ENCODE measurements at places on chromosomes 3 and 15.

GRCh38 chr3:70120357-70120966, 120.9 kb downstream of the SAMMSON start:
- peak; percentile 1 for DNase-seq

- no peak for DNase-seq
These were observed 57.1 kb downstream of the ERC2 start for GRCh38 chr3:56411166-56411565.

DNA sequence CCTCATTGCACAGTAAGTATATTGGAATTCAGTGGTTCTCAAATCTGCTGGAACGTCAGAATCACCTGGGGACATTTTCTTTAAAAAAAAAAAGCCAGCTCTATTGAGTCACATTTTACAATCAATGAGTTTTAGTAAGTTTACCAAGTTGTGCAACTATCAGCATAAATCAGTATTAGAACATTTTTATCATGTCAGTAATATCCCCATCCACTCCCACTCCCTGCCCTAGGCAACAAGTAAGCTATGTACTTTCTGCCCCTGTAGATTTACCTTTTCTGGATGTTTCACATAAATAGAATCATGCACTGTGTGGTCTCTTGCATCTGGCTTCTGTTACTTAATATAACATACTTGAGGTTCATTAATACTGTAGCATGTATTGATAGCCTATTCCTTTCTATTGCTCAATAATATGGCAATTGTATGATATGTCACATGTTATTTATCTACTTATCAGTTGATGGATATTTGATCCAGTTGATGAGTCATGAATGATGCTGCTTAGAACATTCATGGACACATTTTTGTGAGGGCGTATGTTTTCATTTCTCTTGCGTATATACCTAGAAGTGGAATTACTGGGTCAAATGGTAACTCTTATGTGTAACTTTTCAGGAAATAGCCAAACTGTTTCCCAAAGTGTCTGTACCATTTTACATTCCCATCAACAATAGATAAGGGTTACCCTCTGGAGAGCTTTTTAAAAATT, 180.5 kb downstream of the THSD4 start:
- DNase-seq: peak; percentile 66

GRCh38 chr15:101483462-101483861, 6.0 kb downstream of the PCSK6 start:
- no peak for DNase-seq

- DNase-seq: no peak
These were observed 217.4 kb upstream of the CD96 start for GRCh38 chr3:111324645-111325044.

GRCh38 chr15:84594617-84595290, 6.1 kb upstream of the ZSCAN2 start:
- no peak for DNase-seq

- no peak for DNase-seq
These were observed 14.8 kb downstream of the KLHL6 start for GRCh38 chr3:183540501-183541234.

DNA sequence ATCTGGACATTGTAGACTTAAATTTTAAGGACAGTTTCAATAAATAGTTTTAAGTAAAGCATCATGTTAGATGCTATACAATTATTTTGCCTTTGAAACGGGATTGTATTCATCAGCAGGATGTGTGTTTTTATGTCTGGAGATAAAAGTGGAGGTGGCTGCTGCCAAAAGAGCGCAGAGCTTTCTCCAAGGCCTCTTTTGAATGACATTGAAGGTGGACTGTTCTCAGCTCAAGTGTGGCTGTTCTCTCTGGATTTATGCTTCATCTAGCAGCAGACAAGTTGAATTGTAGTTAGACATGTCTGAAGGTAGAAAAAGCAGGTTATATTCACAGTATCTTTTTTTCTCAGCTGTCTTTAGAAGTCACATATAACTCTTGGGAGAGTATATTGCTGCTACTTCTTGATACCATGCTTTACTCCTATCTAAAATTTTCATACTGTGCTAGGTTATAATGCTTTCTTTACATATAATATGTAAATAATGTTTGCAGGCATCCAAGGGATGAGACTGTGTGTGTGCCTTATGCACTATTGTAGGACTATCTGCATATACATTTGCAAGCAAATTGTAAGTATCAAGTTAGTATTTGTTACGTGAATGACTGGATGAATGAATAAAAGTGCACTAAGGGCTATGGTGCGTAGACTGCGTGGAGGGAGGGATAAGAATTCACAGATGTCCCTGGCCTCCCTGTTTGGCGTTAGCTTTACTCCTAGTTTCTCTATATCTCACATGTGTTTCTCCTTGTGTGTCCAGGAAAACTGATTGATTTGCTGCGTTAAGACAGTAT, 340.1 kb downstream of the NAALADL2 start:
- no peak for DNase-seq

- no peak for DNase-seq
These were observed at the start of gene ANKRD34C for GRCh38 chr15:79282371-79283251. Gene ANKRD34C, plus strand, starts transcription at chr15:79282722. Its CDS starts 10,563 bp downstream, at chr15:79293285.

DNA sequence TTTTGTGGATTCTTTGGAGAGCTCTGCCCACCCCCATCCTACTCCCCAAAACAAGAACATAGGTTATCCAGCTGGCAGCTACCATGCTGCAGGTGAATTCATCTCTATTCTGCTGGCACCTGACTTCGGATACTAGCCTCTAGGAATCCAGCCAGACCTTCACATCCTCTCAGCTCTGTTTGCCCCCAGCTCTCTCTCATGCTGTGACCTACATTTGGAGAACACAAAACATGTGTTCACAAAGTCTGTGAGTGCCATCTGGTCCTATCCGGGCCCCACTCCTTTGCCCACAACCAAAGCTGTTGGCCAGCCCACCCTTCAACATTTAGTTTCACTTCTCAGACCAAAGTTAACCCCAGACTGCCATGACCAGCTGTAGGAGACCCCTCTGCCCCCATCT, 89.4 kb upstream of the C3orf80 start:
- no peak for DNase-seq

GRCh38 chr3:53239800-53240199, 16.0 kb downstream of the TKT start:
- DNase-seq: no peak

GRCh38 chr3:133208184-133208583, 170.0 kb downstream of the TMEM108 start:
- no peak for DNase-seq

- no peak for DNase-seq
These were observed 111.4 kb upstream of the CHL1 start for GRCh38 chr3:85180-85579.

GRCh38 chr3:19559724-19560442, 374.1 kb downstream of the EFHB start:
- no peak for DNase-seq

GRCh38 chr3:127274200-127274760, 13.6 kb downstream of the PRR20G start:
- no peak for DNase-seq

GRCh38 chr15:71115567-71116351, 488 bp downstream of the THSD4 start:
- no peak for DNase-seq

- DNase-seq: no peak
These were observed 10.6 kb upstream of the SH3BP5 start for GRCh38 chr3:15342945-15343344.

DNA sequence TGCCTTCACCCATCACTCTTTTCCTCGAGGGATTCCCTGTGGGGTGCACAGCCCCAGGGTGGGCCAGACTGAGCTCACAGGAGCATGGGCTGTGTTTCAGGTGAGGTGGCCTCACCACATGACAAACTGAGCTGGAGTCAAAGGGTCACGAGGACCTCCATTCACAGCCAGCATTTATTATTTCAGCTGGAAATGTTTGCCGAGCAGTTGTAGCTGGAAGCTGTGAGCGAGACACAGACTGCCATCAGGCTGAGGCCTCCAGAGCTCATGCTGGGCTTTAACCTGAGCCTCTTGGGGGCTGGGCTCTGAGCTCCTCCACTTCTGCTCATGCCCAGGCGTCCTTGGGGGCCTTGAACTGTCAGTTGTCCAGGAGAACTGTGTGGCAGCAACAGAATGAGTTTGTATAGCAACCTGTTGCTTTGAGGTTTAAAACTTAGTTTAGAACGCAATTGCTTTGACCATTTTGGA, 57.5 kb downstream of the FLNB start:
- no peak for DNase-seq

DNA sequence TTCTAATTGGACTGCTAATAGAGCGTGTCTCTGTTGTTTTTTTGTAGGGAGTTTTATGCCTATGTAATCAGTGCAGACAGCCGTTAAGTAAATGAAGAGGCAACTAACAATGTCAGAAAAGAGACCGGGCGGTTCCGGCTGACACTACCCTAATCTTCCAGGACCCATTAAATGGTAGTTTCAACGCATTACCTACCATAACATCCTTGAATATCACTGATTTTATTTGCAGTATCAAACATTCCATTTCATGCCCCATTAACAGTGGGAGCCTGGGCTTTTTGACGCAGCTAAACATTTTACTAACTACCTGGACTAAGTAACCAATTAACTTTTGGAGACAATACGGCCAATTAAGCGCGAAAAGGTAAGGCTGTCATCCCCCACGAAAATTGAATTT, 832.9 kb upstream of the NR2F2 start:
- DNase-seq: no peak

DNA sequence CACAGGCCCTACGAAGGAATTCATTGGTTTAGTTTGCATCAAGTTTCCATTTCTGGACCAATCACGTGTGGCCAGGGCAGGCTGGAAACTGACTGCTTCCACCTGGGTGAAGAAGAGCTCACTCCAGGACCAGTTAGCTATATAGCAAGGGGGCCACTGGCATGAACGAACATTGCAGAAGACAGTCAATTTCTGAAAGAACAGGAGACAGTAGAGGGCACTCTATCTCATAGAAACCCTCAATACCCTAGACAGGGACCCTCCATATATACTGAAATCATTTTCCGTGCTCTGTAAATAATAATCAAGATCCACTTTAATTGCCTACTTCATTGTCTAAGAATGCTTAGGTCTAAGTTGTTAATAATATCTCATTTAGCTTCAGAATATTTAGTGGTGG, 215.6 kb downstream of the CADPS start:
- DNase-seq: no peak

- no peak for DNase-seq
These were observed 7.8 kb upstream of the SLCO3A1 start for GRCh38 chr15:91845720-91846119.

DNA sequence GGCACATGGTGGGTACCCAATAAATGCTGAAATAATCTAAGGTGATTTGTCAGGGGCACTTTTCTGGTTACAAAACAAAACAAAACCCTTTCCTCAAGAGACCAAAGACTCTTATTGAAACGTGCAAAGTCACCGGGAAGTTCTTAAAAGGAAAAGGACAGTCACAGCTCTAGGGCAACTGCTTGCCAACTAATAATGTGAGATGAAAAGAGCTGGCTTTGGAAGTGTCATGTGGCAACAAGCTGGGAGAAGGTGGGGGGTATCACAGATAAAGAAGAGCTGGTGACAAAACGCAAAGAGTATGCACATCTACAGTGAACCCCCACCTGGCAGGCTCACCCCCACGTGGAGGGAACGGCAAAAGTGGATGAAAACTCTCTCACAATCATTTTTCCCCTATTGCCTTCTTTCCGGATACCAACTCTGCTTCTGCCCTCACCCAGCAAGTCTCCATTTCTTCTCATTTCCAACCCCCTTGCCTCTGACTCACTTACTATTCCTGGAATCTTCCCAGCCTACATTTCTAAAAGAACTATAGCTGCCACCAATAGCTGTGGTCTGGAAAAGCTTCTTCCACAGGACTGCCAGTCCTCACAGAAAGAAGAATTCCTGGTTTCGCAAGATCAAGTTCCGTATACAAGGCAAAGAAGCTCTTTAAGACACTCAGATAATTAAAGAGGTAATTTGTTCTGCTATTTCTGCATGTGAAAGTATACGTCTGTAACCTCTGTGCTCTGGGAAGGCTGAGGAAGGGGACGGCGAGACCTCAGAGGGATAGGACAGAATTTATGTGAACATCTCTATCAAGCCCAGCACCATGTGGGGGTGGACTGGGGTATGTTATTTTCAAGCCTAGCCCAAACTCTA, 21.8 kb upstream of the ANPEP start:
- DNase-seq: peak; percentile 95

- DNase-seq: peak; percentile 41
These were observed 2.1 kb downstream of the TRIM69 start for GRCh38 chr15:44738340-44738984.

DNA sequence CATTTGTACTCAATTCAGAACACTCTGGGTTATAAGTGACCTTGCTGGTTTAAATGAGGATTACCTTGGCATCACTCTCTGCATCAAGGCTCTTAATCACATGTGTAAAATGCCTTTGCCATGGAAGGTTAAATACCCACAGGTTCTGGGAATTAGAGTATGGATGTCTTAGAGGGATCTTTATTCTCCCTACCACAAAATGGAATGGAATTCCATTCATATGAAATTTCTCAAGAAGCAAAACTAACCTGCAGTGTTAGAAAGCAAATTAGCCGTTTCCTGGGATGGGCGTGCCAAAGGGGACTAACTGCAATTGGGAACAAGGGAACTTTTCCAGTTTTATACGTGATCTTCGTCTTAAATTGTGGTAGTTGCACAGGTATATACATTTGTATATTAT, 39.8 kb downstream of the TBL1XR1 start:
- DNase-seq: no peak

GRCh38 chr3:124797426-124797945, 67.2 kb downstream of the UMPS start:
- no peak for DNase-seq

- no peak for DNase-seq
These were observed 903.7 kb downstream of the ROBO2 start for GRCh38 chr3:77943598-77943997.

DNA sequence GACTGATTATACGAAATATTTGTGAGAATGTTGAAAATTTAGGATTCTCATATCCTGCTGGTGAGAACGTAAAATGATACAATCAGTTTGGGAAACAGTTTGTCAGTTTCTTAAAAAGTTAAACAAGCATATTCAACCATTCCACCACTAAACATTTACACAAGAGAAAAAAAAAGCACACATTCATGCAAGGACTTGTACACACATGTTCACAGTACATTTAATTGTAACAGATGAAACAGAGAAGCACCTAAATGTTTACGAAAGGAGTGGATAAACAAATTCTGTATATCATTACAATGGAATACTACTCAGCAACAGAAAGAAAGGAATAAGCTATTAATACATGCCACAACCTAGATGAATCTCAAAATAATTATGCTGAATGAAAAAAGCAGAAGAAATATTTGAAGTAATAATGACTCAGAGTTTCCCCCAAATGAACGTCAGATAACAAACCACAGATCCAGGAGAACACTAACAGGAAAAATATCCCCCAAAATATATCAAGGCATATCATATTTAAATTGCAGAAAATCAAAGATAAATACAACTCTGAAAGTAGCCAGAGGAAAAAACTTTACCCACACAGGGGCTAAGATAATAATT, 14.3 kb downstream of the ANKRD28 start:
- peak; percentile 47 for DNase-seq

DNA sequence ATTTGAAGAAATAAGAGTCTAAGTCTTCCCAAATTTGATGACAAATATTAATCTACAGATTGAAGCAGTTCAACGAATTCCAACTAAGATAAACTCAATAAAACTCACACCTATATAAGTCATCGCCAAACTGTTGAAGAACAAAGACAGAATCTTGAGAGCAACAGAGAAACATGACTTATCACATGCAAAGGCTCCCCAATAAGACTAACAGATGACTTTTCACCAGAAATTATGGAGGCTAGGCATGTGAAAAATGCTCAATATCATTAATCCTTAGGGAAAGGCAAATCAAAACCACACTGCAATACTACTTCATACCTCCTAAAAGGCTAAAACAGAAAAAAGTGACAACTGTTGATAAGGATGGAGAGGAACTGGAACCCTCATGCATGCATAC, 517.6 kb upstream of the SUCLG2 start:
- no peak for DNase-seq

All from fibroblast of skin of left quadriceps (primary cell).